Astrocyte of the hippocampus (primary cell): ENCODE measurements at places on chromosomes 6 and 20.

GRCh38 chr6:90350689-90351554 is 54.3 kb upstream of the BACH2 start:
- DNase-seq, result no peak

DNA sequence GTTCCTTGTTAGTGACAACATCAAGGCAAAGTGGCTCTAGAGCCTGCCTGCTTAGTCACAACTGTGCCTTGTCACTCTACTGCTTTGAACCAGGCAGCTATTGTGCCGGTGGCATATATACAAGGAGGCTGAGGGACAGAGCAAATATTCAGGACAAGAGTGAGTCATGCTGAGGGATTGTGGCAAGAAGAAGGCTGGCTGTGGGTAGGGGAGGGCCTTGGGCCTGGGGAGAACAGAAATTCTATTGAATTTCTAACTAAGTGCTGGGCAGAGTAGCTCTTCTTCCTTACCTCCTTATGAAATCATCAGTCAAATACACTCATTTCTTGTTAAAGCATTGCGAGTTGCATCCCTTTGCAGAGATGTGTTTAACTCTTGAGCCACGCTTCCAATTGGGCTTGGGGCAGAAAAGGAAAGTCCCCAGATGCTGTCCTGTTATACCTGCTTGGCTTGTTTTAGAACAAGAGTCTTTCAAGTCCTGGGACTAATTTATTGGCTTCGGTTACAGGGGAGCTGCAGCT is 59.7 kb downstream of the PFDN4 start:
- DNase-seq, result peak; percentile 87

- DNase-seq, result peak; percentile 17
These were observed 54.1 kb upstream of the PTPRT start for GRCh38 chr20:43243672-43244269.

DNA sequence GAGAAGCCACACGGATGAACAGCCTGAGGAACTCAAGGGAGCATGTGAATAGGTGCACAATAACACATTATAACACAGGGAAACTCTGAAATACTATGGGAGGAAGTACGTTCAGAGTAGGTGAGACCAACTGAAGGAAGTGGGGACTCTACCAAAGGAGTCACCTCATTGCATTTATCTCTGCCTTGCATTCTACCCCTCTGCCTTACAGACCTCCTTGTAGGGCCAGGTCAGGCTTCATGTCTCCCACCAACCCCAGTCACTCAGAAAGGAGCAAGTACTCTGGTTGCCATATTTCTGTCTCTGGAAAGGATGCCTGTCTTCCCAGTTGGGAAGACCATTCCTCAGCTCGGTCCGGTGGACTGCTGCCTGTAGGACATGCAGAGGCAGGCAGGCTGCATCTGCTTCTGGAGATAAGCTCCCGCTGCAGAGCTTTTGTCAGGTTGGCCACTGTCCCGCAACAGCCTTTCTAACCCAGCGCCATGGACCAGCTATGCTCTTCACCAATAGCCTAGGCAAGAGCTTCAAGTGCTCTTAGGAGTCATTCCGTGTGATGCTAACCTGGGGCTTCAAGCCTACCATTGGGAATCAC is 51.6 kb upstream of the ASIP start:
- no peak for DNase-seq

- peak; percentile 28 for DNase-seq
These were observed 3.0 kb upstream of the GUCA1B start for GRCh38 chr6:42197555-42198362.

DNA sequence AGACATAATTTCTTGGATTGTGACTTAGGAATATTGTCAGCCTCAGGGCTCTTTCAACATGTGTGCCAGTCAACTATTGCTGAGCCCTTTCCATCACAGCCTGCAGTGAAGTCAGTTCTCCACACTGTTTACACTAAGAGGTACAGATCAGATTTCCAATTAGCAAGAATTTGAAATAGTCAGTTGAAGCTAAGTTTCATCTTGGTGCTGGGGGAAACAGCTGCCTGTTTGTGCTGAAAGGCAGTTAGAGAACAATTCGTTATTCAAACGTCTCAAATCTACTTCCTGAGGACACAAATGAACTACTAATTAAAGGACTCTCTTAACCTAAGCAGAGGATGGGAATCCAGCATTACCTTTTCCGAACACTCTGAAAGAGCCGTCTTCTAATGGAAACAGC is 25.9 kb downstream of the ADGRF1 start:
- no peak for DNase-seq

- no peak for DNase-seq
These were observed 1.1 kb upstream of the CLIC1 start for GRCh38 chr6:31737315-31737990.

DNA sequence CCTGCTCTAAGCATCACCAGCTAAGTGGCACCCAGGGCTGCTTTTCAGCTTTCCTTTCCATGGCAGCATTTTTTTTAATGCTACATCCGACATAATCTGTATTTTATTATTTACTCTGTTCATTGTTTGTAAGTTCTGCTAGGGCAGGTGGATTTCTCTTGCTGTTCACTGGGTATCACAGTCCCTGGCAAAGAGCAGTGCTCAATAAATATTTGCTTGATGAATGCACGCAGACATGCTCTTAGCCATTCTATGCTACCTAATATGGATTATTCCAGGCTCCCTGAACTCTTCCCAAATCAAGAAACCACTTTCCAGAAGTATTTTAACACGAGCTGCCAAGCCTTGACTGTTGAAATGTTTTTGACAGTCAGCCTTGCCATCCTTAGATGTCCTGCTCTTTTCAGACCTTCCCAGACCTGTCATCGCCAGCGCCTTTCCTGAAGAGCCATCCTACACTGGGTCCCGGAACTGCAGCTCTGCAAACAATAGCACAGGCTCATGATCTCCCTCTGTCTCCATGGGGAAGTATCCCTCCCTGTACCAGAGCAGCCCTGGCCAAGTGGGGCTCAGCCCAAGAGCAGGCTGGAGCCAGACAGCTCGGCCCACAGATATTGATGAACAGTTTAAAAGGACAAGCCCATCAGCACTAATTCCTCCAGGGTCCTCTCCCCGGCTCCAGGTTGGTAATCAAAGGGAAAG is 136.5 kb upstream of the CDH4 start:
- no peak for DNase-seq

DNA sequence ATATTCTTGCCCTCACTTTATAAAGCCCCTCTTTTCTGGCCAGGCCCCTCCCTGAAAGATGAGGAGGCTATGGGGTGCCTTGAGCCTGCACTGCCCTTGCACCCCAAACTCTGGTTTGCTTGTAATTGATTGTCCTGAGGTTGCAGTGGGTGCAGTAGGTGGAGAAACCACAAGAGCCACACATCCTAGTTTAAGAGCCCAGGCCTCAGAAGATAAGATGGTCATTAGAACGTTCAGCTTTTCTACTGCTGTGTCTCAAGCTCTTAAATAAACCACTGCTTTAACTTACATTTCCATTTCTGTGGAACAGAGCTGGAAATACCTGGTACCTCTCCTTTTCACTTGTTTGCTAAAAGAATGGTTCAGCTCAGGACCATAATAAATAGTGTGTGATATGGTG is 9.0 kb downstream of the MRAP2 start:
- DNase-seq, result no peak

DNA sequence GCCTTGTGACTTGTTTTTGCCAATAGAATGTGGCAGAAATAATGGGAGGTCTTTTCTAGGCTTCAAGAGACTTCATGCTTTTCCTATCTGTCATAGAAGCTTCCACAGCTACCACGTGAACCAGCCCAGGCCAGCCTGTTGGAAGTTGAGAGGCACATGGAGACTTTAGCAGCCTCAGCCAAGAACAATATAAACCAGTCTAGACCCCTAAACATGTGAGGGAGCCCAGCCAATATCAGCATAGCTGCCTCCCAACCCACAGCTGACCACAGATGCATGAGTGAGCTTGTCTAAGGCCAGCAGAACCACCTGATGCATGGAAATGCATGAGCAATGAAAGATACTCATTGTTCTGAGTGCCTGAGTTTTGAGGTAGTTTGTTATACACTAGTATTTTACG is 540.7 kb upstream of the BTBD3 start:
- DNase-seq, result peak; percentile 93

DNA sequence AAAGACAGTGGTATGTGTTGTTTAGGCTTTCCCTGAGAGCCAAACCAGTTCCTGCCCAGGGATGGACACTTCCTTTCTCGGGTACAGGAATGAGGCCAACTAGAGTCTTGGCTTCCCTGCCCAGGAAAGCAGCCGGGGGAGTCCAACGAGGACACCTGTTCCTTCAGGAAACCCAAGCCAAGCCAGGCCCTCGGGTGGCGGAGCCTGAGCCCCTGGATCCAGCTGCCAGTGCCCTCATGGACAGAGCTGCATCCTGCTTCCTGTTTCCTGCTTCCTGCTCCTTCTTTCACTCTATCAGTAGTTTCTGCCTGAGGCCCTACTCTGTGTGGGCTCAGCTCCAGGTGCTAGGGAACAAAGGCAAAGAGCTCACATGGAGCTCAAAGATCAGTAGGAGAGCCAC is 7.9 kb upstream of the SIRPA start:
- no peak for DNase-seq

DNA sequence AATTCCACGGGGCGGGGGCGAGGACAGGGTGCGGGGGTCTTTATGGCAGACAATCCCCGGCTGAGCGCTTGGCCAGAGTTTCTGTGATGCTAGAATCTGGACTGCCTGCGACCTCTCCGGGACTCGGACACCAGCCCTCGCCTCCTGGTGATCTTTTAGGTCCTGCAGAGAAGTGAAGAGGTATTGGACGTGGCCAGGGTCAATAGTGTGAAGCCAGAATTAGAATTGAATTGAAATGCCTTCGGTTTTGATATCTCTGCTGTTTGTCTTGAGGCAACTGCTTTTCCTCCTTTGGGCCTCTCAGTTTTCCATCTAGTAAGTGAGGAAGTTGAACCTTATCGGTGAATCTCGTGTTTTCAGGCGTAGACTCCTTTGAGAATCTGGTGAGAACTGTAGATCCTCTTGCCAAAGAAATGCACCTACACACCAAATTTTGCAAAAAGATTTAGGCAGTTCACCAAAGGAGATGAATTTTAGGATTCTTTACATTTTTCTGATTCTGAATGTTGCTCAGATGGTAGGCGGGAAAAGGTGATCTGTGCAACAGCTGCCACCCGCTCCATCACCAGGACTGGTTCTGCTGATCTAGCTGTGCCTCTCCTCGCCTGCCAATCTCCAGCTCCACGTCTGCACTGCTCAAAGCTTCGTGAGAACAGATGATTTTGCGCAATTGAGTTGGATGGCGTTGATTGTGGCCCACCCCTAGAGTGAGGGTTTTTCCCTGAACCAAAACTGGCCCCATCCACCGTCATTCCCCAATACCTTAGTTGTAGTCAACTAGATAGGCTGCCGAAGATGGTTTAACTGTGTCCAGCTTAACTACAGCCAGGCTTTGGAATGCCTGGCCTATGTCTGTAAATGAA is 837 bp upstream of the OSER1 start:
- DNase-seq, result no peak

DNA sequence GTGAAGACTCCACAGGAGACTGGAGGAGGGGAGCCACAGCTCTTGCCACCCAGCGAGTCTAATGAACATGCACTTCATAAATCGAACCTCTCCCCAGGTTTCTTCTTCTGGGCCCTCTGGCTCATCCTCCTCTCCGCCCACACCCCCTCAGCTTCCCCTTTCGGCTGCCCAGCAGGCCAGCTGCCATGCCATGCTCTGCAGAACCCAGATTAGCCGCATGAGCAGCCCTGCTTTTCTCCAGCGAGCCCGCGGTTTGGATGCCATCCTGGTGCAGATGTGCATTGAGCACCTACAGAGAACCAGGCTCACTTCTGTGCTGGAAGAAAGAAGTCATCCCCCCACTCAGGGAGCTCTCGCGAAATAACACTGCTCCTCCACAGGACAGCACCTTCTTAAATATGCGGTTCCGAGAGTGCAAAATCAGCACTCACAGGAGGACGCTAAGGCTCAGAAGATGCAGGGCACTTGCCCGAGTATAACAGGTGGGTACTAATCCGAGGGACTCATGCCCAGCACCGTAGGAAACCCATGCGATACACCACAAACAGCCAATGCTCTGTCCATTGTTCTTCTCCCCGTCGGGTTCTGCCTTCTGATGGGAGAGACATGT is 143.0 kb upstream of the THBS2 start:
- DNase-seq, result no peak

DNA sequence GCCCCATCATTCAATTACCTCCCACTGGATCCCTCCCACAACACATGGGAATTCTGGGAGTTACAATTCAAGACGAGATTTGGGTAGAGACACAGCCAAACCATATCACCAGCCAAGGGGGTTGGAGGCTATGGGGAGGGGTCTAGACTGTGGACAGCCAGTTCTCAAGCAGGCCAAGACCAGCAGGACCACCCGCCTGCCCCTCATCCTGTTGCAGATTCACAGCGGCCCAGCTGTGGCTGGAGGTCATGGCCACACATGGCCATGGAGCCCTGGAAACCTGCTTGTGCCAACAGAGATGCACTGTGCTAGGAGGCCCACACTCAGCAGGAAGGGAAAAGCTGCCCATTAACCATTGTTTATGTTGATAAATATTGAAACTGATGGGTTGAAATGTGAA is 240.5 kb downstream of the TTLL2 start:
- no peak for DNase-seq

- peak; percentile 89 for DNase-seq
These were observed 125.4 kb downstream of the HIVEP1 start for GRCh38 chr6:12137480-12137879.

DNA sequence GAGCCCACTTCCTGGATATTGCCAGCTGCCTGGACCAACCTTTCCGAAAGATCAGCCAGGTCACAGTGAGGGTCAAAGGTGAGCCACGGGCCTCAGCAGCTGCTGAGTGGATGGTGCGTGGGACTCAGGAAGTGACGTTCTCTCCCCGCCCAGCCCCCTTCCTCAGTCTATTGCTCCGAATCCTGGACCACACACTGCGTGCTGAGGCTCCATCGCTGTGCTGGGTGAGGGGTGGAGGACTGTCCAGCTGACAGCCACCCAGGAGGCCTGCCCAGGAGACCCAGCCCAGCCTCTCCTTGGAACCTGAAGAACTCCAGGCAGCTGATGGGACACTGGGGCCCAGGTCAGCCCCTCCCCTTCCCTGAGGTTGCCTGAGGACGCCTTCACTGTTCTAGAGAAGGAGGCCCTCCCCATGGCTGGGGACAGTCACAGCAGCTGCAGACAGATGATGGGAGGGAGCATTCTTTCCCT is 94.4 kb upstream of the CD93 start:
- no peak for DNase-seq

GRCh38 chr20:63009988-63010769 is 3.4 kb upstream of the BHLHE23 start:
- no peak for DNase-seq

DNA sequence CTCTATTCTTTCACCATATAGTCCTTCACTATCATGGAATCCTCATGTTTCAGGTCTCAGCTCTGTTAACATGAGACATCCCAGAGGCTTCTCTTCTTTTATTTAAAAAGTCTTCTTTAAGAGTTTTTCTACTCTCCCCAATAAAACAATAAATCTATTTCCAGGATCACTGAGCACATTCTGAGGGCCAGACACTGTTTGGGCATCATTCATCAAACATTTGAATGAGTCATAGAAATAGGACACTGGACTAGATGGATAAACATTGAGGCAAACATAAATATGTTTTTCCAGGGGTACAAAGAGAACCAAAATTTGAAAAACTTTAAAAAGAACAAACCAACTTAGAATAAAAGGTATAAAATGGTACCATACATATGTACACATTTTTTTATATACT is 554.4 kb downstream of the KIF16B start:
- DNase-seq, result no peak

GRCh38 chr20:39013662-39014109 is 51.5 kb downstream of the DHX35 start:
- no peak for DNase-seq
